ENCODE measurements at places on chromosomes 7 and 10.

DNA sequence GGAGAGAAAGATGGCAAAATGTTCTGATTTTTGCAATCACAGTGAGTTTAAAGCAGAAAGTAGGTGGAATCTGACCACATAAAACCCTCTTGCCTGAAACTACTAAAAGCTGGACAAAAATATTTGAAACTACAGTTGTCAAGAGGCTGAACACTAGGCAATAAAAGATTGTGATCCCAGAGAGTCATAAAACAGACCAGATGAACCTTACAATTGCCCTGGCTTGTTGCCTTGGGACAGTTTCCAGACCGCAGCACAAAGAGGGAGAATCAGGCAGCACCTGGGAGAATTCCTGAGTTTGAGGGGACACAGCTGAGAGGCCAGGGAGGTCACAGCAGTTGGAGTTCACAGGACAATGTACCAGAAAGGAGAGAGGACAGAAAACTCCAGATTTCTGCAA is 107.3 kb upstream of the NANOS1 start:
- DNase-seq, result peak; percentile 46

DNA sequence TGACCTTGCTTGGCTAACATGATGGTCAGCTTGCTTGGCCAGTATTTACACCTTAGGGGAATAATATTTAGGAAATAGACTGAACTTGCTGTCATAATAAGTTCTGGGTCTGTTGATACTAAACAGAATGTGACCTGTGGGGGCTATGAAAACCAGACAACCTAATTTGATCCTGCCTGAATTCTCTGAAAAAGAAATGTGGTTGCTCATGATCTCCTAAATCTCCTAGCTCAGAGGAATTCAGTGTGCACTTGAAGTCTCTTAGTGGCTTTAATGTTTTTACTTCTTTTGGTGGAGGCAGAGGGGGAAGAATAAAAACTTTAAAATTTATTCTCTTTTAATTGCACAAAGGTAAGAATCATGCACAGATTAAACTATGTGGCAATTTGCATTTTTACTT is 205.2 kb downstream of the SEC23IP start:
- DNase-seq, result no peak

DNA sequence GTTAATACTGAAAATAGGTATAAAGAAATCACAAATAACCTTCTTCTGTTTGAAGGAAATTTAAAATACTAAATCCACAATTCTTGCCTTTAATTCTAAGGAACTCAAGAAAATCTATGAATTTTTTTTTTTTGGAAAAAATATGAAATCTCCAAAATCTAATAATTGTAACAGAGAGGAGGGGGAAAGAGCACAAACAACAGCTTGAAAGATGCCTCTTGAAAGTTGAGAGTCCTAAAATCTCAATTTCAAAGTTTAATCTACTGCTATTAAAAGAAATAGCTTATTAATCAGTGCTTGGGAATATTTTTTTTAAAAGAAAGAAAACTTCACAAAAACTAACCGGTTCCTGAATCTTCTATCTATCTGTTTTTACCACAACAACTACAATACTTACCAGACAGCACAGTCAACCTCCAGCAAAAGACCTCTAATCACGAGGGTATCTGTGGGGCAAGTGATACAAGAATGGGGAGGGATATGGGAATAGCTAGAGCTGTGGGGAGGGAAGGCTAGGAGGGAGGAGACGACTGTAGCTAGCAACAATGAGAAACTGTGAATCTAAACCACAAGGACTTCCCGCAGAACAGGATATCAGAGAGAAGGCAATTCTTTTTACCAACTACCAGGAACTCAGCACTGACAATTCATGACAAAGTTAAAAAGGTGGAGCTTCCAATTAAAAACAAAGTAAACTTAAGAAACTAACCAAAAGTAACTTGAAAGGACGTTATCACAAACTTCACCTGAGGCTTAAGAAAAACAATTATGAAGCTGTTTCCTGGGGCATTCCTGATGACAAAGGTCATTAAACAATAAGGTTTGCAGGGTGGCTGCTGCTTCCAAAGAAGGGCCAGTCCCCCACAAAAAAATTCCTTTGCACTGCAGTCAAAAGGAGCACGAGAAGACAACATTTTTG is at the start of gene USP54:
USP54 (minus strand) TSS at position 462 of the 919 bp plus-strand sequence. CDS start 15,684 bp downstream, outside the sequence.
- peak; percentile 75 for DNase-seq

GRCh38 chr10:121084016-121084674 is 233.0 kb downstream of the WDR11 start:
- no peak for DNase-seq

DNA sequence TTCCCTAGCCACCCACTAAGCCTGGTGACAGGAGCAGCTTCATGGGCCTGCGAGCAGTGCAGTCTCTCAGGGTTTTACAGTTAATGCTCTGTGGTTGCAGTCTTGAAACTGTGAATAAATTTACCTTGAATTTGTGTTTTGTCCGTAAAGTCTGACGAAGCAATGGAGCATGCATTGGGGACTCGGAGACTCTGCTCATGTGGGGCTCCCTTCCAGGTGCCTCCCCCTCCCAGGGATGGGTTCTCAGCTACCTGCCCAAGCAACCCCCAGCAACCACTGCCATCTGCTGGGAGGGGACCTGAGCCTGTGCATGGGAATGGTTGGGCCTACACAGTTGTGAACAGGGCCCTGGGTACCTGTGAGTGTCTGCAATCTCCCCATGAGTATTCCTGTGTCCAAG is 36.3 kb upstream of the IKZF1 start:
- no peak for DNase-seq

DNA sequence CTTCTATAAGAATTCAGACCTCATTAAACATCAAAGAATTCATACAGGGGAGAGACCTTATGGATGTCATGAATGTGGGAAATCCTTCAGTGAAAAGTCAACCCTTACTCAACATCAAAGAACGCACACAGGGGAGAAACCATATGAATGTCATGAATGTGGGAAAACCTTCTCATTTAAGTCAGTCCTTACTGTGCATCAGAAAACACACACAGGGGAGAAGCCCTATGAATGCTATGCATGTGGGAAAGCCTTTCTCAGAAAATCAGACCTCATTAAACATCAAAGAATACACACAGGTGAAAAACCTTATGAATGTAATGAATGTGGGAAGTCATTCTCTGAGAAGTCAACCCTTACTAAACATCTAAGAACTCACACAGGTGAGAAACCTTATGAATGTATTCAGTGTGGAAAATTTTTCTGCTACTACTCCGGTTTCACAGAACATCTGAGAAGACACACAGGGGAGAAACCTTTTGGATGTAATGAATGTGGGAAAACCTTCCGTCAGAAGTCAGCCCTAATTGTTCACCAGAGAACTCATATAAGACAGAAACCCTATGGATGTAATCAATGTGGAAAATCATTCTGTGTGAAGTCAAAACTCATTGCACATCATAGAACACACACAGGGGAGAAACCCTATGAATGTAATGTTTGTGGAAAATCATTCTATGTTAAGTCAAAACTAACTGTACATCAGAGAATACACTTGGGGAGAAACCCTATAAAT is 24.1 kb downstream of the ZNF37A start:
- DNase-seq, result no peak

DNA sequence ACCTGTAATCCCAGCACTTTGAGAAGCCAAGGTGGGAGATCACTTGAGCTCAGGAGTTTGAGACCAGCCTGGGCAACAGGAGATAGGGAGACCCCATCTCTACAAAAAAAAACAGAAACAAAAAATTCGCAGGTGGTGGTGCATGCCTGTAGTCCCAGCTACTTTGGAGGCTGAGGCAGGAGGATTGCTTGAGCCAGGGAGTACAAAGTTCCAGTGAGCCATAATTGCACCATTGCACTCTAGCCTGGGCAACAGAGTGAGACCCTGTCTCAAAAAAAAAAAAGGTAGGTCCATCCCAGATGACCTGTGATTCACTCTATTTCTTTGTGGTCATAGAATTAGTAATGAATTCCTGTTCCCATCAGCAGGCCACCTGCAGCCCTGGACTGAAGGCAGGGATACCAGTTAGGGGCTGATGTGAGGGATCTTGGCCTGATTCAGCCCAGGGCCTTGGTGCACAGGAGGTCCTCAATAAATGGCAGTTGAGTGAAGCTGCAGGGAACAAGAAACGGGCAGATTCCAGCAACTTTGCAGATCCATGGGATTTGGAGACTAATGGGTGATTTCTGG is at the start of gene MYH16:
MYH16 (plus strand) TSS at position 364 of the 570 bp plus-strand sequence.
- no peak for DNase-seq

GRCh38 chr7:156438011-156438410 is 202.6 kb upstream of the RNF32 start:
- no peak for DNase-seq
